ENCODE measurements at places on chromosomes 1 and 21. TPM values are rescaled to one million over a fixed set of nuclear protein-coding genes. Genes with fewer than 3 reads are reported as not detected.

ENTREP3 gene
- 32.1 TPM for total RNA-seq

ARHGEF2 gene
- 33.7 TPM for total RNA-seq

RAB13 gene
- total RNA-seq, result 134 TPM

CLIC6 gene
- total RNA-seq, result 0.08 TPM

SPRR3 gene
- not detected for total RNA-seq

TRIM67 gene
- total RNA-seq, result 0.17 TPM

CACNA1S gene
- total RNA-seq, result not detected

EMC1 gene
- 28.0 TPM for total RNA-seq

ADGRB2 gene
- 4.3 TPM for total RNA-seq

CD247 gene
- total RNA-seq, result 0.36 TPM

ETV3L gene
- not detected for total RNA-seq

TXNIP gene
- total RNA-seq, result 0.89 TPM

PLPPR5 gene
- not detected for total RNA-seq

FAM20B gene
- 14.9 TPM for total RNA-seq

KRTAP10-10 gene
- not detected for total RNA-seq
